Stimulated activated CD4-positive, alpha-beta T cell treated with anti-CD3 and anti-CD28 coated beads, Interleukin-4, amount 100 ng/mL, for 24 hours (primary cell): ENCODE measurements at places on chromosomes 11 and 22.

DNA sequence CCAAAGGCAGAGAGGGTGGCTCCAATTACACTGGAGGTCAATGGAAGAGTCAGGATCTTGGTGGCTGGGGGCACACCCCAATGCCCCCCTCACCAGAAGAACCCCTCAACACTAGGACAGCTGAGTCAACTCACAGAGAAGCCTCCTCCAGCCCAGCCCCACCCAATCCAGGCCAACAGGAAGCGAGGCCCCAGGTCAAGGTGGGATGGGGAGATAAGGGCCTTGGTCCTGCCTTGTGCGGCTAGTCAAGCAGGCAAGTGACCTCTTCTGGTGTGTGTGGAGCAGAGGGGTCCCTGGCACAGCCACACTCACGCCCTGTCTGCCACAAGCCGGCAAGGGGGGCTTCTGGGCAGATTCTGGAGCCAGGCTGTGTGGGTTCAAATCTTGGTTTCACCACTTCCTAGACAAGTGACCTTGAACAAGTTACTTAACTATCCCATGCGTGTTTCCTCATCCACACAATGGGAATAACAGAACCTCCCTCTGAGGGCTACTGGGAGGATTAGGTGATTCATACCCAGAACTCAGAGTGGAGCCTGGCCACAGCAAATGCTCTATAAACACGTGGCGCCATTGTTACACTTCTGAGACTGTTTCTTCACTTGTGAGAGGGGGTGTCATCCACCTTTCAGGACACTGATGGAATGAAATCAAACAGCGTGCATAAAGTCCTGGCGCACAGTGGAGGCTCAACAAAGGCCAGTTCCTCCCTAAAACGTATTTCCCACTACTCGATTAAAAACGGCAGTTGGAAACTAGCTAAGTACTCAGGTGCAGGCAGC, 3.2 kb downstream of the TTLL12 start:
- no peak for DNase-seq

DNA sequence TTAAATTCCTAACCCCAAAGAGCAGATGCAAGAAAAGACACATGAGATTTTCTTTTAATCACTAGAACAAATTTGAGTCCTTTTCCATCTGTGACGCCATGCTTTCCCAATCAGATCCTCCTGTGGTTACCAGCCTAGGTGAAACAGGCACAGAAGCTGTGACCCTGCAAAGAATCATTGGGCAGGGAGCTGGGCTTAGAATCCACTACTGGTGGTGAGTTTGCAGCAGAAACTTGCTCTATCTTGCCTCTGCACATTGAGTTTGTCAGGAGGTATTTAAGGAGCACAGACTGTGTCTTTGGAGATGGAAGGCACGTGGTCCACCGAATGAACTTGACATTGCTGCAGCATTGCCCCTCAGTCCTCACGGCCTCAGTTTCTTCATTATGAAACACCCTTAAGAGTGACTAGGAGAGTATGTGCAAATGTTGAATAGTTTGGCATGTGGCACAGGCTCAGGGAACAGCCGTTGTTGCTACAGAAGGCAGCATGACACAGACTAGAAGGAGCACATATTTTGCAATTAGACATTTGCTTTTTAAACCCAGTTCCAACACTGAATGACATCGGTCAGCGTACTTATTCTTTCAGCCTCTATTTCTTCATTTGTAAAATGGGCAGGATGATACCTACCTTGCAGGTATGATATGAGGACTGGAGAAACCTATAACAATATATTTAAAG, 127.6 kb downstream of the DBX1 start:
- no peak for DNase-seq

- no peak for DNase-seq
Measured at GRCh38 chr11:94934362-94934761, 39.0 kb downstream of the CWC15 start.

DNA sequence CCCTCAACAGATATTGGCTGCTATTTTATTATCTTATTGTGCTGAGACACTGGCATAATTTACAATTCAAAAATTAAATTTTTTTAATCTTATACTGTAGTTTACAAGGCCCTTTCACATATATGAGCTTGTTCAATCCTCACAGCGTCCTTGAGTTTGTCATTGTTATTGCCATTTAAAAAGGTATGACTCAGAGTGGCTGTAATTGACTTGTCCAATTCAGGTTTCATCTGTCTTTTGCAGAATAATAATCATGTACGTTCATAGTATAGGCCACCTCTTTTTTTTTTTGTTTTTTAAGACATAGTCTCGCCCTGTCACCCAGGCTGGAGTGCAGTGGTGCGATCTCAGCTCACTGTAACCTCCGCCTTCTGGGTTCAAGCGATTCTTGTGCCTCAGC, 11.5 kb downstream of the PTPRJ start:
- DNase-seq: no peak

GRCh38 chr22:38750104-38750503, 5.7 kb downstream of the SUN2 start:
- DNase-seq: no peak

DNA sequence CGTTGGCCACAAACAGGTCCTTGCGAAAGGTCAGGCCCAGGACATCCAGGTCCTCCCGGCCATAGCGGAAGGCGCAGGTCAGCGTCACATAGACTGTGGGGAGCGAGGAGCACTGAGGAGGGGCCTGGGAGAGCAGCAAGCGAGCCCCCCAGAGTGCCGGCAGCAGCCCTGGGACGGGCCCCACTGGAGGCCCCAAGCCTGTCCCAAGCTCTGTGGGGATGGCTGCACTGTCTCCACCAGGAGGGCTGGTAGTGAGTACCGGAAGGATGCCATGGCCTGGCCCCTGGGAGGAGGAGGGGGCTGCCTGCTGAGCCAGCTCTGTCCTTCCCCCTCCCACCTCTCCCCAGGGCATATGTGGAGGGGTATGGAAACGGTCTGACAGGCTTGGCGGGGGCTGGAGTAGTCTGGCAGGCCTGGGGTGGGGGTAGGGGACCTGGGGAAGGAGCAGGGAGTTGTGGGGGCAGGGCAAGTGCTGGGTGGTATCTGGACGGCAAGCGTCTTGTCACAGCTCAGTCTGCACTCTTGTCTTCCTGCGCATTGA, 42.9 kb downstream of the TPBGL start:
- DNase-seq: no peak

GRCh38 chr11:128894685-128895084, 3.5 kb downstream of the KCNJ5 start:
- no peak for DNase-seq

DNA sequence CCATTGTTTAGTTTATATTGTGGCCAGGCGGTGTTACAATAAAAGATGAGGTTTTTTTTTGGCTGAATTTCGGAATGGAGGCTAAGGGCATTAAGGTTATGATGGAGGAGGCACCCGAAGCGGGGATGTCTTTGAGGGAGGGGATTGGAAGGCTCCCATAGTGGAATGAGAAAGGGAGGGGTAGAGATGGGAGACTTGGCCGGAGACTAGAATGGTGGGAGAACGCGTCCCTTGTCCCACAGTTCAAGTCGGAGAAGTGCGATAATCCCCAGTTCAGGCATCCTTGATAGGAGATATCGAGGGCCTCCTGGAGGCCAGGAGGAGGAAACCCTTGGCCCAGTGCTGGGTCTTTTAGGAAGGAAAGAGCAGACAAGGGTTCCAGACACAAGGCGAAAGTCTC, 21.6 kb downstream of the ZNF195 start:
- DNase-seq: no peak

DNA sequence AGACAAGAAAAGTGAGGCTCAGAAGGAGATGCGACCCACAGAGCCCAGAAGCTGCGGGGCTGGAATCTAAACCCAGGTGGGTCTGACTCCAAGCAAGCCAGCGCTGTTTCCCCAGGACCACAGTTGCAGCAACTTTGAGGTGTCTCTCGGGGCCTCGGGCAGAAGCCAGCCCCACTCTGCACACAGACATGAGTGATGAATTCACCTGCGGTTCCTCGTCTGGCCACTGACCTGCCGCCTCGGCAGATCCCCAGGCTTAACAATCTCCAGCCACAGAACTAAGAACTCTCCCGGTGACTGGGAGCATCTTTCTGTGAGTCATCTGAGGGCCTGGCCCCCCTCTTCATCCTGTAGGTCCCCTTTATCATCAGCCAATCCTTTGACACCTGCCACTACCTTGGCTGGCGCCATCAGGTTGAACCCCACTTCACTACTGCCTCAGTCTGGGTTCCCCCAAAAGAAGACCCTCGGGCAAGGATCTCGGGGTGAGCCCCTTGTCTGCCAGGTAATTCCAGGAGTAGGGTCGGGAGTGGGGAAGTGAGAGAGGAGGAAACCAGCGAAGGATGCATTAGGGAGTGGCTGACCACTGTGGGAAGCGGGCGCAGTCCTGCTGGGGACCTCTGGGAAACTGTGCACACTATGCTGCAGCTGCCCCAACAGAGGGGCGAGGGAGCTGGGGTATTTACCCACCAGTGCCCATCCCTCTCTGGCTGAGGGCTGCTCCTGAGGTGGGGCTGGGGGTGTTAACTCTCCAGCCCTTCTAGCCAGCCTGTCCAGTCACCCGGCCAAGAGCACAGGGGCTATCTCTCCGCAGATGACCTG, 33.0 kb upstream of the MN1 start:
- DNase-seq: no peak

- no peak for DNase-seq
Measured at GRCh38 chr11:92123540-92123939, 101.1 kb upstream of the FAT3 start.

DNA sequence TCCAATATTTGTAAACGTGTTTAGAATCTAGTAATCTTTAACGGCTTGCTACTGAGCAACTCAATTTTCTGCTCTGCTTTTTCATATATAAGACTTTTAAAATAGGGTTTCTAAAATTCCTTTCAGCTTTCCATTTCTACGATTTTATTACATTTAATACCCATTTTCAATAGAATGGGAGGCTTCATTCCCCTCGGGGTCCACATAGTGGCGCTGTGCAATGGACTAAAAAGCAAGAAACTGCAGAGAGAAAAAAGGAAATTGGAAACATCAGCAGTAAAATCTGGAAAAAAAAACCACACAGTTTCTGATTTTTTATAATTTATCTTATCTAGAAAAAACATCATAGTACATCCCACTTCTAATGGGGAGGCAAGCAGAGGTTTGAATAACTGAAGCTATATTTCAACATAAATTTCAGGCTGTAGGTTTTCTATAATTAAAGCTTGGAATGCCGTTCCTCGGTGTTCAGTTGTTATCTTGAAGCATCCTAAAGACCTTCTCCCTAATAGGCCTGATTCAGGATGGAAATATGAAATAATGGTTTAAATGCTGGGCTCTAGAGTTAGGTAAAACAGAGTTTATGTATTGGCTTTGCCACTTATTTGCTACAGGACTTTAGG, 18.7 kb upstream of the JHY start:
- DNase-seq: peak; percentile 53

DNA sequence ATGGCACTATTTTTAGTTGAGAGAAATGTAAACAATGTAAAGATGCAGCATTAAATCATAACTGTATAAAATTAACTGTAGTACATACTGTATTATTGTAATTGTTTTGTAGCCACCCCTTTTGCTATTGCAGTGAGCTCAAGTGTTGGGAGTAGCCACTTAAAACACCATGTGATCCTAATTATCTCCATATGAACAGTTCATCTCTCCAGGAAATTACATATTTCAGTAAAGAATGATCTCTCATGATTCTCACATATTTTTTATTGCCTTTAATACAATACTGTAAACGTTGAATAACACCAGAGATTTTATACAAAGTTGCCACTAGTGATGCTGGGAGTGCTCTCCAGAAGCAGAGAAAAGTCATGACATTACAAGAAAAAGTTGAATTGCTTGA, 1768.6 kb downstream of the LRRC4C start:
- DNase-seq: no peak

DNA sequence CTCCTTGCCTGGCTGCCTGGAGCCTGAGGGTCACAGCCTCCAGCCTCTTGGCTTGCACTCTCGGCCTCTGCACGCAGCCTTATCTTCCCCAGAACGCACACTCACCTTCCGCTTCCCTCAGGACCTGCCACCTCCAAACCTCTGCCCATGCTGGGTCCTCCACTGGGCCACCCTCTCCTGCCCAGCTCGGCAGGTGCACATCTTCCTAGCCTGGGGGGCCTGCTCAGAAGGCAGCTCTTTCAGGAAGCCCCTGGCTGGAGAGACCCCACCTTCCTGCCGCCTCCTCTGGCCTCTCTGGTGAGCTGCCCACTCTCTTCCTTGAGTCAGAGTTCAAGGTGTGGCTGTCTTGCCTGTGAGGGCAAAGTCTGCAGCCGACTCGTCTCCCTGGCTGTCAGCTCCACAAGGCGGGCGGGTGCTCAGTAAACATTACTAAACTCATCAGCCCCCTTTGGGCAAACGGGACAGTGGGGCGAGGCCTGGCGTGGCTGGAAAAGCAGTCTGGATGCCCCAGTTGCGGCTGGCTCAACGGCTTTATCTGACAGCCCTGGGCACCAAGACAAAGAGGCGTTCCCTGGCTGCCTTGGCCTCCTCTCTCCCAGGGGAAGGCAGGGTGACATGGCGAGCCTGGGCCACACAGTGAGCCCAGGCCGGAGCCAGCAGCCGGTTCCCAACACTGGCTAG, 1.7 kb upstream of the LINC01488 start:
- DNase-seq: no peak

- peak; percentile 19 for DNase-seq
Measured at GRCh38 chr22:26547426-26547825, 35.2 kb upstream of the TFIP11 start.

- DNase-seq: no peak
Measured at GRCh38 chr22:33706100-33706499, 214.2 kb downstream of the LARGE1 start.

DNA sequence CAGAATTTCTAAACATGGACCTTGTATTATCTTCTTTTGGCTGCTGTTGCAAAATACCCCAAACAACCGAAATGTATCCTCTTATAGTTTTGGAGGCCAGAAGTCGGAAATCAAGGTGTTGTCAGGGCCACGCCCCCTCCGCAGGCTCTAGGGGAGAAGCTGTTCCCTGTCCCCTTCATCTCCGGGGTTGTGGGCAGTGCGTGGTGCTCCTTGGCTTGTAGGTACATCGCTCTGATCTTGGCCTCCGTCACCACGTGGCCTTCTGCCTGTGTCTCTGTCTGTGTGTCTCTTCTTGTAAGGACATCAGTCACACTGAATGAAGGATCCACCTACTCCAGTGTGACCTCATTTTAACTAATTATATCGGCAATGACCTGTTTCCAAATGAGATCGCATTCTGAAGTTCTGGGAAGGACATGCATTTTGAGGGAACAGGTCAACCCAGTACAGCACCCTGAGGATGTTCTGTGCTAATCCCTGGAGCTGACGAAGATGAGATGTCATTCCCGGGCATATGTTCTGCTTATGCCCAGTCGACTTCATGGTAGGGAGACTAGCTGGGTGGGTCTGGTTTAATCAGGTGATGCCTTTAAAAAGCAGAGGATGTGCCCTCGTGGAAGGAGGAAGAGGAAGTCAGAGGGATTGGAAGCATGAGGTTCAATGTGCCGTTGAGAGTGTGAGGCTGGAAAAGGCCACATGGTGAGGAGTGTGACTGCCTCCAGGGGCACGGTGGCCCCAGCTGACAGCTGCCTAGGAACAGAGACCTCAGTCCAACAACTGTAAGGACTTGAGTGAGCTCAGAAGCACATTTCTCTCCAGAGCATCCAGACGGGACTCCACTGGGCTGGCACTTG, 531.1 kb downstream of the TBC1D22A start:
- no peak for DNase-seq

- no peak for DNase-seq
Measured at GRCh38 chr11:85595285-85595884, 31.8 kb downstream of the DLG2 start.

GRCh38 chr11:44427432-44427831, 117.5 kb upstream of the ALX4 start:
- no peak for DNase-seq
